ENCODE measurements at places on chromosomes 5 and 9.
A peak's percentile ranks its signal among the peaks of the same experiment; 100 is the strongest.

DNA sequence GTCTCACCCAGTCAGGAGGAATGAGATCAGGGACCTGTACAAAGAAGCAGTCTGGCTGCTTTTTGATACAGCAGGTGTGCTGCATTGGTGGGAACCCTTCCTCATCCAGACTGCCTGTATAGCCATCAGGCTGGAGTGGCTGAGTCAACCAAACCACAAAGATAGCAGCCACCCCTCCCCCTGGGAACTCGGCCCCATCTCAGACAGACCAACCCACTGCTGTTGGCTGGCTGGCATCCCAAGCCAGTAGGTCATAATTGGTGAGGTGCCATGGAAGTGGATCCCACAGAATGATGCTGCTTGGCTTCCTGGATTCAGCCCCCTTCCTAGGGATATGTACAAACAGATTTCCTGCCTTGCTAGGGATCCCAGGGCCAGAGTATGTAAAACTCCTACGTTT, 60.9 kb downstream of the YTHDC2 start:
- DNase-seq, result peak; percentile 85

DNA sequence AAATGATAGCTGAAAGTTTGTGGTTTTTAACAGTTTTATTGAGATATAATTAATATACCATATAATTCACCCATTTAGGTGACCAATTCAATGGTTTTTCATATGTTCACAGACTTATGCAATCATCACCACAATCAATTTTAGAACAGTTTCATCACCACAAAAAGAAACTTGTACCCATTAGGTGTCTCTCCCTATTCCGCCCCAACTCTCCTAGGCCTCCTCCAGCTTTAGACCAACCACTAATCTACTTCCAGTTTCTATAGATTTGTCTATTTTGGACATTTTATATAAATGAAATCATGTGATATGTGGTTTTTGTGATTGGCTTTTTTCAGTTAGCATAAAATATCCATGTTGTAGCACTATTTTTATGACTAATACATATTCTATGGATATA, 38.6 kb downstream of the YTHDC2 start:
- no peak for DNase-seq

GRCh38 chr5:119270960-119271757, 84.7 kb upstream of the TNFAIP8 start:
- no peak for DNase-seq

DNA sequence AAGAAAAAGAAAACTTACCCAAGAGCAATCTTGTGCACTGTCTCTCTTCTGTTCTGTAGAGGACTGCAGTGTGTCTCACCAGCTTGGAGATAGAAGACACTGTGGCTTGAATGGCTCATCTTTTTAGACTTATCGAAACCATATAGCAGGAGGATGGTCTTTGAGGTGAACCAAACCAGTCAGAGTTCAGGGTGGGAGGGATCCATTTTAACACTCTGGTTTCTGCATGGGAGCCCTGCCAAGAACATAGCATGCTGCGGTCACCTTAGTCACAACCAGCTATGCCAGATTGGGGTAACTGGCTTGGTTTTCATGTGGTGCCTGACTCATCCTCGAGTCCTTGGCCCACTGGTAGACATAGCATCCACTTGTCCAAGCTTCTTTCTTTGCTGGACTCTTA, 135.1 kb downstream of the PAPPA start:
- peak; percentile 97 for DNase-seq

DNA sequence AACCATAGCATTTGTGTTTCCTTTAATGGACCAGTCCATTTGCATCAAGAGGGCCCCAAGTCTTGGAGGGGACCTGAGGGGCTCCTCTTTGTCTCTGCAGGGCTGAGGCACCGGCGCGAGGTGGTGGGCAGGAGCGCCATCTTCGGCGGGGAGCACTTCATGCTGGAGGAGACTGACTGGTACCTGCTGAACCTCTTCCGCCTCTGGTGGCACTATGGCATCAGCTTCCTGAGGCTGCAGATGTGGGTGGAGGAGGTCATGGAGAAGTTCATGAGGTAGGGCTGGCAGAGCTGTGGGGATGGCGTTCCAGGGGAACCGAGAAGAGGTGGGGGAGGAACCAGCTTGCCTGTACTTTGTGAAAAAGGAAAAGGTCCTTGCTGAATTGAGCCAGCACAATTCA, 6.1 kb downstream of the PCYOX1L start:
- no peak for DNase-seq

DNA sequence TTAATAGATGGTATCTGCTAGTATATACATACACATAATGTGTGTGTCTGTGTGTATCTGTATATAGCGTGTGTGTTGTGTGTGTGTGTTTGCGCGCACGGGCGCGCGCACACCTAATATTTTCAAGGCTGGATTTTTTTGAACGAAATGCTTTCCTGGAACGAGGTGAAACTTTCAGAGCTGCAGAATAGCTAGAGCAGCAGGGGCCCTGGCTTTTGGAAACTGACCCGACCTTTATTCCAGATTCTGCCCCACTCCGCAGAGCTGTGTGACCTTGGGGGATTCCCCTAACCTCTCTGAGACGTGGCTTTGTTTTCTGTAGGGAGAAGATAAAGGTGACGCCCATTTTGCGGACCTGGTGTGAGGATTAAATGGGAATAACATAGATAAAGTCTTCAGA, 757 bp downstream of the FXN start:
- DNase-seq, result peak; percentile 36
